ENCODE measurements at places on chromosomes 4 and X. TPM values are rescaled to one million over a fixed set of nuclear protein-coding genes. Genes with fewer than 3 reads are reported as not detected.

Gene NXF2B
- not detected for total RNA-seq

Gene SLC10A4
- not detected for total RNA-seq

Gene BMP3
- under 0.01 TPM for total RNA-seq

Gene TMSB4X
- total RNA-seq = 15,067 TPM

Gene RTL3
- not detected for total RNA-seq

Measured in smooth muscle cell of the coronary artery (primary cell).